ENCODE measurements at places on chromosomes 2 and 18.

- no peak for DNase-seq
Observed at GRCh38 chr2:207790898-207791297, 21.2 kb upstream of the FZD5 start.

DNA sequence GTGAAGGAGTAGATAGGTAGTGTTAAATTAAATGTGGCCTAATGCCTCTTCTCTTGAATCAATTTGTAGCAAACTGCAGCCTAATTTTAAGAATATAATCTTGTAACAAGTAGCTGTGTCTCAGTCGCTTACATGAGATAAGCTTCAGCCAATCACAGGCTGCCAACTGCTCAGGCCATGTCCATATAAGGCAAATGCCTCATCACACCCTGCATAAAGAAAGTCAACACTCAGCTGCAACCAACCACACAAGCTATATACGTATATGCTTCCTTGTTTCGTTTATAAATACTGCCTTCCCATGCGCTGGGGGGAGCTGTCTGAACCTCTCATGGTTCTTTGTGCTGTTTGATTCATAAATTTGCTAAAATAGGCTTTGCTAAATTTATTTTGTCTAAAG is 476.3 kb downstream of the TRIB2 start:
- no peak for DNase-seq

DNA sequence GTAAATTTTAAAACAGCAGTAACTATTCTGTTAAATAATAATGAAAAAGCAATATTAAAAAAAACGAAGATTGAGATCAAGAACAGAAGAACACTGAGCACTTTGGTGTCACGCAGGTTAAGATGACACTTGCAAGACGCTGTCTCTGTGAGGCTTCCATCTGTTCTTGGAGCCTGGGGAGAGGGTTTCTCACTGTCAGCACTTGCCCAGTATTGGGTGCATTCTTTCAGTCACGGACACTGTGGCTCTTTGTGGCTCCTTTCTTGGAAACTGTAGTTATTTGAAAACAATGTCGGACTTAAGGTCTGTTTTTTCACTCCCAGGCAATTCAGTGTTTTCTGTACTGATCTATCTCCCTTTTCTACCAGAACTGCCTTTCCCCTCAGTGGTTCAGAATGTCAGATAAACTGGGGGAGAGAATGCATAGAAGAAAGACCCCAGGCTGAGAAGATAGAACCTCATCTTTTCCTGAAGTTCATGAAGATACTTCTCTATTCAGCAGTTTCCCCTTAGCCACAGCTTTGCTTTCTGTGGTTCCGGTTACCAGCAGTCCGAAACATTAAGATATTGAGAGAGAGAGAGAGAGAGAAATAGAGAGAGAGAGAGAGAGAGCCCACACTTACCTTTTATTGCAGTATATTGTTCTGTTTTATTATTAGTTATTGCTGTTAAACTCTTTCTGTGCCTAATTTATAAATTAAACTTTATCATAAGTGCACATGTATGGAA is 283.3 kb downstream of the DCDC2C start:
- DNase-seq = no peak

DNA sequence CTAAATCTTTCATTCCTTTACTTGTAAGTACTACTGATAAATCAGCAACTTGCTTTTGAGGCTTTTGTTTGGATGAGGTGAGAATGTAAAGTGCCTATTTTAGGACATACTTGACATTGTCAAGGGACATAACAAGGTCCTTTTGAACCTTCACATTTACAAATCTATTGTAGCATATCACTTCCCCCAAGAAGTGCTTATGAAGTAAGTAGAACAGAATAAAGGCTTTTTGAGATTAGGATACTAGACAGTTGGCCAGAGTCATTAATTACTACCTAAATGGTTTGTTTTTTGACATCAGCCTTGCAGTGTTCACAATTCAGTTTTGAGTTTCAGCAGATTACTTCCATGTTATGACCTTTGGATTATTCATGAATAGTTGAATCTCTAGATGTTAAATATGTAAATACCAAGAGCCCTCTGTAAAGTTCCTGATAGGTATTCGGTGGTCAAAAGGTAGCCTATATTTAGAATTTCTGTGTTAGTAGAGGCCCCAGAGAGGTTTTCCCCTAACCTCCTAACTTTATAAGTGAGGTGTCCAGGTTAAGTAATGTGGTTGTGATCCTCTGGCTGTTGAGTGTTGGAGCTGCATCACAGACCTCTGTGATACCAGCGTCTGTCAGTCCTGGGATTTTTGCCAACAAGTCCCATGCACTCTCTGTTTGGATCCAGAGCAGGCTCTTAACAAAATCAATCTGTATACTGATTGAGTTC is 67.2 kb downstream of the LCLAT1 start:
- no peak for DNase-seq

GRCh38 chr2:218997731-218998130 is 4.5 kb upstream of the CRYBA2 start:
- DNase-seq = no peak

GRCh38 chr2:222859786-222860612 is 837 bp upstream of the ACSL3 start:
- DNase-seq = no peak
